SJSA1 (cell line): ENCODE measurements at places on chromosomes 4 and X. TPM values are rescaled to one million over a fixed set of nuclear protein-coding genes. Genes with fewer than 3 reads are reported as not detected.
A peak's percentile ranks its signal among the peaks of the same experiment; 100 is the strongest.

PAGE1 gene
- not detected in 2 replicates for total RNA-seq

GLRA2 gene
- not detected in 2 replicates for total RNA-seq

VCX gene
- not detected in 2 replicates for total RNA-seq

TMSB15A gene
- 44.2 and 52.0 TPM in 2 replicates for total RNA-seq

TMEM185A gene
- total RNA-seq, result 35.1 and 55.7 TPM in 2 replicates

UGT2B10 gene
- not detected in 2 replicates for total RNA-seq

PDE6B gene
- total RNA-seq, result not detected in 2 replicates

- DNase-seq, result no peak
These were observed 188.2 kb downstream of the GC start for GRCh38 chr4:71595576-71596108.

- peak; percentile 65 for DNase-seq
These were observed 1.8 kb downstream of the DKK2 start for GRCh38 chr4:107034091-107034995.

GRCh38 chr4:99860521-99860920, 33.7 kb downstream of the LAMTOR3 start:
- no peak for DNase-seq

GRCh38 chr4:142314247-142314646, 531.9 kb downstream of the INPP4B start:
- no peak for DNase-seq

DNA sequence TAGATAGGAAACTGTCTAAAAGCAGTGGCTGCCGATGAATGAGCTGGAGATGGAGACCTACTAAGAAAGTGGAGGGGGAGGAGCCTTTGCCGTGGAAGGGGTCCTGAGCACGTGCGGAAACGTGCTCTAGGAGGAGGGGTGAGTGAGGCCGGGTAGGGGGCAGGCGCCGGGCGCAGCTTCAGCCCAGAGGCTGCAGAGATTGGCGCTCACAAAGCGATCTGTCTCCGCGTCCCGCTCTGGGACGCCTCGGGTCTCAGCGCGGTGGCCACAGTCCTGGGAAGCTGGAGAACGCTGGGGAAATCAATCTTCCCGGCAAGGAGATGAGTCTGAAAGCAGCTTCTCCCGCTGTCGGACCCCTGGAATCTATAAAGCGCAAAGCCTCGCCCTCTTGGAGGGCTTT, 444 bp upstream of the ARHGAP6 start:
- no peak for DNase-seq
